ENCODE measurements at places on chromosomes 16 and 17.
A peak's percentile ranks its signal among the peaks of the same experiment; 100 is the strongest.

- no peak for DNase-seq
Observed at GRCh38 chr16:55346475-55346874, 22.5 kb downstream of the IRX6 start.

DNA sequence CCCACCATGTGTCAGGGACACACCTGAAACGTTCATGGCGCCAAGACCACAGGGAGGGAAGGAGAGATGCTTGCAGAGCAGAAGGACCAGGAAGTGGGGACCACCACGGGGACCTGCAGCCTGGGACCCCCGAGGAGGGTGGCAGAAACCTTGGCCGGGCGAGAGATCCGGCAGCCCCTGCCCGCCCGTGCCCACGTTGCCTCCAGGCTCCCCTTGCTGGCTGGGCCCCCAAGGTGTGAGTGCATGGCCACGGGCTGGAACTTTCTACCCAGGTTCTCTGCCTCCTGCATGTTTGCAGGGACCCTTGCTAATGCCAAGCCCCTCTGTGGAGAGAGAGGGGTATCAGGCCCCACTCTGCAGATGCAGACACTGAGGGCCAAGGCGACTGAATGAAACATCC, 50.4 kb downstream of the USP22 start:
- DNase-seq: no peak

DNA sequence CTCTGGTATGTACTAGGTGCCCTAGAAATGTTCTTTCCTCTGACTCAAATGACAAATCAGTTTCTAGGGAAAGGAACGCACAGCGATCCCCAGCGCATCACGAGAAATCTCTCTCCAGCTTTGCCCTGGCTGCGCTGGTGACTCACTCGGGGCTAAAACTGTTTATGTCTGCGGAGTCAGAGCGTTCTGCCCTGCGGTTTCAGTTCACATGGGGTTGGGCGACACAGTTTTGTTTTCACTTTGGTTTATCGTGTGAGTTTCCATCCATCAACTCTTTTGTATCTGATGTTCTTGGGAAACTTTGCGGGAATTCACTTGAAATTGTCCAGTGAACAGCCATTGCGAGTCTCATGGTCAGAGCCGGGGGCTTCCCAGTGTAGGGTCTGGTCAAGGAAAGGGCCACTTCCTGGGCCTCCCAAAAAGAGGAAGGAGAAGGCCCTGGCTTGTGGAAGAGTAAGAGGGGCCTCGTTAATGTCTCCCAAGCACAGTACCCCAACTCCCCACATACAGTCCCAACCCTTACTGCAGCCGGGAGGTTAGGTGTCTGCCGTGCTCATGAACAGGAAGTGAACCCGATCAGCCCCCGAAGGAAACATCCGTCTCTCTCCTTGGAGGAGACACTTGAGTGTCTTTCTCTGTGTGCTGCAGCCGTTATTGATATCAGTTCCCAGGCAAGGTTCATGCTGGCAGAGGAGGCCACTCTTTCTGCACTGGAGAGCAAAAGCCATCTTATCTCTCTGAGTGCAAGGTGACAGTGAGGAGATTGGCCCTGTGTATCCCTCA, 643.2 kb downstream of the WWOX start:
- peak; percentile 82 for DNase-seq

DNA sequence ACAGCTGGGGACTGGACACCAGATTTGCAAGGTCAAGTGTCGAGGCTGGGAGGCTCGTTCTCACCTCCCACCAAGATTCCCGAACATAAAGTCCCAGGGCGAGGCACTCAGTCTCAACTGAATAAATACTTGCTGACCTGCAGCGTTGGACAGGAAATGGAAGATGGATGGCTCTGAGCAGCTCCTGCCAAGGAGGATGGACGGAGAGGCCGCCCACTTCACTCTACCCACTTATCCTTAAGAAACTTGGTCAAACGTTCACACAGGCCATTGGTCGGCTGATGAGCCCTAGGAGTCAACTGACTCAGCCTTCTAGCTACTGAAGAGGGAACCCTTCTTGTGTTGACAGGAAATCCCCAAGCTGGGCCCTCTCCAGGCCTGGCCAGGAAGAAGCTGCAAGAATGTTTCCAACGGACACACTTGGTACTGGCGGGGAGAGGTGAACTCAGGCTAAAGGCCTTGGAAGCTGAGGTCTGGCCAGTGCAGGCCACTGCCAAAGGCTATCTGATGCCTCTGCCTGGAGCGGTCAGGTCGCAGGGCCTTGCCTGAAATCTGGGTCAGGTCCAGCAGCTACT, 50.0 kb downstream of the VAC14 start:
- no peak for DNase-seq

GRCh38 chr16:82451449-82451848, 175.3 kb upstream of the CDH13 start:
- DNase-seq: no peak

- DNase-seq: no peak
Observed at GRCh38 chr17:66562119-66562518, 259.7 kb downstream of the PRKCA start.

DNA sequence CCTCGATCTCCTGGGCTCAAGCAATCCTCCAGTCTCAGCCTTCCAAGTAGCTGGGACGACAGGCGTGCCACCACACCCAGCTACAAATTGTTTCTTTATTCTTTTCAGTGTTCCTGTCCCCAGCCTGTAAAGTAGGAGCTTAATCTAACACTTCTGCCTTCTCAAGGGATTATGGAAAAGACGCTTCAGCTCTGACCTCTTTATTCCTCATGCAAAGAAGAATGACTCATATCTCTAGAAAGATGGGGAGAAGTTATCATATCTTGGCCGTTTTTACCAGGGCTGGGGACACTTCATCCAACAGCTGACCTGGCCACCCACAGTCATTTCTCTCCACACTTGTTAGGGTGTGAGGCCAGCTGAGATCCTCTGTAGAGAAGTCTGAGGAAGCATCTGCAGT, 172.6 kb downstream of the HAPSTR1 start:
- DNase-seq: no peak

GRCh38 chr16:46428108-46429061, 192.8 kb downstream of the SHCBP1 start:
- DNase-seq: no peak

GRCh38 chr16:80526418-80527061, 14.3 kb upstream of the DYNLRB2 start:
- DNase-seq: peak; percentile 65

GRCh38 chr17:38320482-38320881, 23.3 kb downstream of the GPR179 start:
- DNase-seq: no peak

- no peak for DNase-seq
Observed at GRCh38 chr17:58586009-58586644, 71.7 kb upstream of the MTMR4 start.

DNA sequence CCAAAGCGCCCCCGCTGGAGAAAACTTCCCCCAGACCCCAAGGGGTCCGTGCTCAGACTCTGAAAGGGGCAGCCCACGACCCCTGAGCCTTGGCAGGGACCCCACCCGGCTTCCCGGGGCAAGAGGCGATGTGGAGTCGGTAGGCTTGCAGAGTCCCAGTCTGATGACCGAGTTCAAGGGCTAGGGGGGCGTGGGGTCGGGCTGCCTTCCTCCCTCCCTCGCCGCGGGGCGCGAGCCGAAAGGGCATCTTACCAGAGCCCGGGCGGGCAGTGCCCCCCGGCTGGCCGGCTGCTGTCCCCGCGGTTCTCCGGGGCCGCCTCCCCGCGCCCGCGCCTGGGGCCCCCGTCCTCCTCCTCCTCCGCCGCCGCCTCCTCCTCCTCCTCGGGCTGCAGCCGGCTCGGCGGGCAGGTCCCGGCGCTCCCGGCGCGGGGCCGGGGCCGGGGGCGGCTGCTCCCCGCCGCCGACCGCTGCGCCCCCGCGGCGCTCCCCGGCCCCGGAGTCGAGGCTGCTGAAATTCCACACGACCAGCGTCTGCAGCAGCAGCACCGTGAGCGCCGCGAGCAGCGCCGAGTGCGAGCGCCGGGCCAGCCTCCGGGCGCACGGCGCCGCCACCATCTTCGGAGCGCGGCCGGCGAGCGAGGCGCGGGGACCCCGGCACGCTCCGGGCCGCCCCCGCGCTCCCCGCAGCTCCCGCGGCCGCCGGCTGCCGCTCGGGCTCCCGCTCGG, 415 bp downstream of the XYLT1 start:
- peak; percentile 47 for DNase-seq

- DNase-seq: no peak
Observed at GRCh38 chr17:55524440-55525220, 13.4 kb upstream of the SMIM36 start.

- no peak for DNase-seq
Observed at GRCh38 chr16:64973171-64973570, 148.7 kb downstream of the CDH11 start.

DNA sequence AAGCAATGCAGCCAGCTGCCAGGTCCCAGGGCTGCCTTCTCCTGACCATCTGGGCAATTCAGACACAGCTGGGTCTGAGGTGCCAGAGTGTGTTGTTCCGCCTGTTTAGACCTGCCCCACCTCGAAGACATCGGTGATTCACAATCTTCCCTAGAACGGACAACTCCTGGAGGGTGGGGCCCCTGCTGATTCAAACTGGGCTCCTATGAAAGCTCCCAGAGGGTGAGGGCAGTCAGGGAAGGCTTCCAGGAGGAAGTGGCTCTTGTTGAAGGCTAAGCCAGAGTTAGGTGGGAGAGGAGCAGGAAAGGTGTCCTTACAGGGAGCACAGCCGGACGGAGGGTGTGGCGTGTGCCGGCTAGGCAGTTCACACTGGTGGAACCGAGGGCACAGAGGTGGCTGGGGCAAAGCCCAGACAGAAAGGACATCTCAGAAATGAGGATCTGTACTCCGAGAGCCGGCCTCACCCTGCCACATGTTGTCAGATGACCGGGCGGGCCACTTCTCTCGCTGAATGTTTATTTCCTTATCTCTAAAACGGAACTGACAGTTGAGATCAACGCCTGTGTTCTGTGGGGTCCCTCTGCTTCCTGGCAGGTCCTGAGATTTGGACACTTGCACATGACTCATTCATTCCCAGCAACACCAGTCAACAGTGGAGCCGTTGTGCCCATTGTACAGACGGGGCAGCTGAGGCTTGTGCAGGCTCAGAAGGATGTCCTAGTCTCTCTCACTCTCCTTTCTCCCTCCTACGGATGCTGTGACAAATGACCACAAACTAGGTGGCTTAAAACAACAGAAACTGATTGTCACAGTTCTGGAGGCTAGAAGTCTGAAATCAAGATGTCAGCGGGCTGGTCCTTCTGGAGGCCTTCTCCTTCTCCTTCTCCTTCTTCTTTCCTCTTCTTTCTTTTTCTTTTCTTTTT, 26.9 kb upstream of the LITAF start:
- peak; percentile 52 for DNase-seq

DNA sequence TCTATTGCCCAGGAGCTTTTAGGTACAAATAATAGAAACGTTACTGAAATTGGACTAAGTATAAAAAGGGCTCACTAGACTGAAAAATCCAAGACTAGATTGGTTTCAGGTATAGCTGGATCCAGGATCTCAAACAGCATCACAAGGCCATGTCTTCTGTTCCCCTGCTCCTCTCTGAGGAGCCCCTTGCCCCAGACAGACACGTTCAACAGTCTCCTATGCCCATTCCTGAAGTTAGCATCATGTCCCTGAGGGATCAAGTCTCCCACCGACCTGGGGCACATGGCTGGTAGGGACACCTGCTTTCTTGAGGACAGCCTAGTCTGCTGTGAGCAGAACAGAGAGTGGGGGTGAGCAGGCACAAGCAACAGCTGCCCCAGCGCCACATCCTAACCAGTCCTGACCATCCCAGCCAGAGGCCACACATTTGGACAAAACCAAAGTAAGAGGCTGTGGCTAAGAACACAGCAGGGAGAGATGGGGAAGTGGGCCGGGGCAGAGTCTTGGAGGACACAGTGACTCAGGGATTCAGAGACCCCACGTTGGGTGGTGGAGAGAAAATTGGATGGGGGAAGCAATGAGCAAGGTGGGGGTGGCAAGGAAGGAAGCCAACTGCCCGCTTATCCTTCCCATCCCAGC, 10.5 kb upstream of the MMP2 start:
- no peak for DNase-seq
